ENCODE measurements at places on chromosomes 12 and 14. TPM values are rescaled to one million over a fixed set of nuclear protein-coding genes. Genes with fewer than 3 reads are reported as not detected.
A peak's percentile ranks its signal among the peaks of the same experiment; 100 is the strongest.

Gene DCN
- total RNA-seq = 1,047 TPM

GRCh38 chr14:37436519-37436918 lies 158.5 kb downstream of the FOXA1 start:
- no peaks in the 10 kb centered on the region for H3K27me3 ChIP-seq
- H3K4me1 ChIP-seq = no peaks in the 10 kb centered on the region
- no peaks in the 10 kb centered on the region for H3K36me3 ChIP-seq
- no peak for DNase-seq
- no peak overlapping the region for H3K4me3 ChIP-seq
- H3K27ac ChIP-seq = no peak overlapping the region

Gene PMEL
- 1.7 TPM for total RNA-seq

GRCh38 chr14:53523226-53523625 lies 370.1 kb upstream of the DDHD1 start:
- H3K36me3 ChIP-seq = no peaks in the 10 kb centered on the region
- no peak overlapping the region for H3K27ac ChIP-seq
- DNase-seq = no peak
- H3K27me3 ChIP-seq = no peaks in the 10 kb centered on the region
- H3K4me3 ChIP-seq = no peak overlapping the region

Gene PTGER2
- total RNA-seq = 3.7 TPM

Gene AICDA
- 0.46 TPM for total RNA-seq

GRCh38 chr12:101607894-101608293 lies 13.1 kb downstream of the MYBPC1 start:
- H3K4me3 ChIP-seq = no peak overlapping the region
- peaks cover 4% of the 10 kb centered on the region for H3K4me1 ChIP-seq
- DNase-seq = no peak
- H3K27ac ChIP-seq = no peak overlapping the region
- no peaks in the 10 kb centered on the region for H3K36me3 ChIP-seq

GRCh38 chr14:101634850-101635748 lies 73.8 kb downstream of the DIO3 start:
- H3K4me1 ChIP-seq = no peaks in the 10 kb centered on the region
- no peaks in the 10 kb centered on the region for H3K36me3 ChIP-seq
- H3K27me3 ChIP-seq = peaks cover 2% of the 10 kb centered on the region
- DNase-seq = no peak
- no peak overlapping the region for H3K27ac ChIP-seq

- DNase-seq = peak; percentile 84
- H3K27ac ChIP-seq = peak overlapping the region; percentile 57
- H3K4me1 ChIP-seq = peaks cover 20% of the 10 kb centered on the region
- no peaks in the 10 kb centered on the region for H3K36me3 ChIP-seq
- H3K4me3 ChIP-seq = peak overlapping the region; percentile 47
Measured at GRCh38 chr12:72271451-72272090, 599 bp upstream of the TRHDE start.

GRCh38 chr14:104776961-104777807 lies 18.4 kb downstream of the AKT1 start:
- no peak overlapping the region for H3K4me3 ChIP-seq
- no peaks in the 10 kb centered on the region for H3K4me1 ChIP-seq

DNA sequence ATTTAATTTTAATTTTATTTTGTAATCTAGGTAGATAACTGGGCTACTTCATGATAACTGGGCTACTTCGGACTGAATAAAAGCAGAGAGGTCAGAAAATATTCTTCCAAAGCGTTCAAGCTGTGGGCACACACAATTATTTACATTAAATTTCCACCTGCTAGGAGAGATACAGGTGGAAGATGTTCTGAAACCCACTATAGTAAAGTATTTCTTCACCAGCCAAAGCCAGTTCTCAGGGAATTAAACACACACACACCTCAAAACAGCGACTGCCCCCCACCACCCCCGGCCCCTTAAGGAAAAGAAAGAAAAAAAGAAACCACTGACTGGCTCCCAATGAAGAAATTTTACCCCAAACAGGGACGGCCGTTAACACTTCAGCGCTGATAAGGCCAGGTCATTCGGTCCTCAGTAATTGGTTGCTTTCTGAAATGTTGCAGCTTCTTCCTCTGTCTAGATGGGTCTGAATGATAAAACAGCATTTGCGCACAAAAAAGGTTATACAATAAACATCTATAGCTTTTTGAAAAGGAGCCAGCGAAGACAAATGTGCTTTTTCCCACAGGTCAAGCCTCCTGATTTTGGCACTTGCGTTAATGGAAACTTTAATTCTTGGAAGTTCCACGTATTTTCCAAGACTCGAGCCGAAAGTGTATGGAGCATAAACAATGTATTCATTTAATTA lies 771 bp upstream of the KCNJ8 start:
- peak overlapping the region; percentile 99 for H3K27ac ChIP-seq
- H3K4me3 ChIP-seq = no peak overlapping the region
- no peaks in the 10 kb centered on the region for H3K27me3 ChIP-seq
- no peaks in the 10 kb centered on the region for H3K4me1 ChIP-seq
- no peaks in the 10 kb centered on the region for H3K36me3 ChIP-seq

GRCh38 chr14:75578102-75578785 lies at the start of gene FLVCR2:
FLVCR2 (plus strand) TSS chr14:75578620; CDS start chr14:75578973, 353 bp downstream.
- H3K36me3 ChIP-seq = no peaks in the 10 kb centered on the region
- DNase-seq = peak; percentile 86
- H3K4me1 ChIP-seq = peaks cover 5% of the 10 kb centered on the region
- H3K27me3 ChIP-seq = no peaks in the 10 kb centered on the region
- H3K27ac ChIP-seq = peak within 1 kb of the TSS; percentile 86

Gene PEBP1
- 141 TPM for total RNA-seq

DNA sequence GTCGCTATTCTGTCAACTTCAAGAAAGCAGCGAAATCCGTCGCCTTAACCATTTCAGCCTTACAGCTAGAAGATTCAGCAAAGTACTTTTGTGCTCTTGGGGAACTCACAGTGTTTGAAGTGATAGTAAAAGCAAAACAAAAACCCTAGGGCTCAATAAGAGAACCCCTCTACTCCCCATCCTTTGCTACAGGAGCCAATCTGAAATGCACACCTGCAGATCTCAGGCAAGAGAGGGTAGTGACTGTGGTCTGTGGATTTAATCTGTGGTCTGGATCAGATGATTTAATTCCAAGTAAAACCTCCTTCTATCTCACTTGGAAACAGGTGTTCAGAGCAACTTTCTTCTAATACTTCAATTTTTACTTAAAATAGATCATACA lies 422.9 kb upstream of the OR4E1 start:
- H3K27ac ChIP-seq = no peak overlapping the region
- H3K36me3 ChIP-seq = no peaks in the 10 kb centered on the region
- H3K27me3 ChIP-seq = no peaks in the 10 kb centered on the region
- no peak for DNase-seq
- no peak overlapping the region for H3K4me3 ChIP-seq

GRCh38 chr14:72075649-72076334 lies 143.6 kb downstream of the RGS6 start:
- H3K4me1 ChIP-seq = no peaks in the 10 kb centered on the region
- no peak overlapping the region for H3K27ac ChIP-seq
- DNase-seq = no peak
- no peak overlapping the region for H3K4me3 ChIP-seq
- H3K36me3 ChIP-seq = no peaks in the 10 kb centered on the region

Gene IFI27
- total RNA-seq = 94.1 TPM

- no peaks in the 10 kb centered on the region for H3K27me3 ChIP-seq
- peak overlapping the region; percentile 91 for H3K27ac ChIP-seq
- H3K36me3 ChIP-seq = peaks cover 7% of the 10 kb centered on the region
- peak overlapping the region; percentile 76 for H3K4me3 ChIP-seq
- peaks cover 15% of the 10 kb centered on the region for H3K4me1 ChIP-seq
Measured at GRCh38 chr12:56221232-56221756, 428 bp downstream of the RNF41 start.

DNA sequence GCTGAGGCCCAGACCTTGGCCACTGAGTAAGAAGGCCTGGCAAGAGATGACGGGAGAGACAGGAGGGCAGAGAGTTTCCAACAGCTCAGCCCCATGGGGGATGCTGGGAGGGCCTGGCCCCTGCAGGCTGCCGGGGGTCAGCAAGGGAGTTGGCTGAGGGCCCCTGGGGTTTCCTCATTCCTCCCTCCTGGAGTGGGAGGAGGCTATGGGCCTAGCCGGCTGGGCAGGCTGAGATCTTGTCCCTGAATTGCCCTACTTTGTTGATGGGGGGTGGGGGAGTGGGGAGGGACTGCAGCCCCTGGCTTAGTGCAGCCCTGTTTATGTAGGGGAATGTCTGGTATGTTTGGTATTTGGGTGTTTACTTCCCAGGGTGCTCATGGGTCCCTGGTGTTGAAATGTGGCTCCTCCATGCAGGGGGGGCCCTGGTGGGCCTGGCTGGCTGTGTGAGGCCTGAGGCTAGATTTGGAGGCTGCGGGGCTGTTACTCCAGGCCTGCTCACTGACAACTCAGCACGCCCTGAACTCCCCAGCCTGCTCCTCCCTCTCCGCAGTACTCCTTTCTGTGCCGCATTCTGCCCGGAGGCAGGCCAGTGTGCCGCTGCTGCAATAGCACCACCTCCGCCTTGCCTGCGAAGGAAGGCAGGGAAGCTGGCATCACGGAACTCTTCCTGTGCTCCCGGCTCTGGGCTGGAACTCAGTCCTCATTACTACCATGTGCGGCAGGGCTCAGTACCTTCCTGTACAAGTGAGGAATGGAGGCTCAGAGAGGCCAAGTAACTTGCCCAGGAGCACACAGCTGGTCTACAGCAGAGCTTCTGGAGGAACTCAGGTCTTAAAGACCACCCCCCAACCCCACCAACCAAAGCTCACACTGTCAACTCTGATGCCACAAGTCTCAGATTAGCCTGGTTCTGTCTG lies 25.3 kb downstream of the JDP2 start:
- H3K4me1 ChIP-seq = peaks cover 72% of the 10 kb centered on the region
- H3K4me3 ChIP-seq = no peak overlapping the region

GRCh38 chr12:14157088-14157747 lies 175.8 kb upstream of the GRIN2B start:
- no peaks in the 10 kb centered on the region for H3K4me1 ChIP-seq
- no peak overlapping the region for H3K4me3 ChIP-seq
- H3K27me3 ChIP-seq = no peaks in the 10 kb centered on the region
- no peak overlapping the region for H3K27ac ChIP-seq
- DNase-seq = no peak

Measured in lung (tissue), 17 donors.